ENCODE measurements at places on chromosomes 6 and 20. TPM values are rescaled to one million over a fixed set of nuclear protein-coding genes. Genes with fewer than 3 reads are reported as not detected.
A peak's percentile ranks its signal among the peaks of the same experiment; 100 is the strongest.

DNA sequence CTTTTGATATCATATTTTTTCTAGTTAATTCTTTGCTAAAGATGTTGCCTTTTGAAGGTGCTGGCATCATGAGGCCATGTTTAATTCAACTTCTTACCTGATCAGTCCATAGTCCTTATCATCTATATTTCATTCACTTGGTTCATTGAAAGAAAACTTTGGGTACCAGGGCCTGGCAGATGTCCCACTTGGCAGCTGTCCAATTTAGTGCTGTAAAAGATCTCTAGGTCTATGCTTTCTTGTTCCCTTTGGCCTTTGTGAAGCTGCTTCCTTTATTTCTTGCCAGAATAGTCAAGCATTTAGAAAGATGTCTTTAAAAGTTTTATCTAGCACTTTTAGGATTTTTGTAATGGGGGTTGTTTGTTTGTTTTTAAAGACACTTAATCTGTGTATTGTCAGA lies 61.7 kb upstream of the EYA4 start:
- no peak for DNase-seq

NNAT gene
- total RNA-seq: not detected

- no peak for DNase-seq
Measured at GRCh38 chr6:161924516-161925116, 650.8 kb upstream of the AGPAT4 start.

BMP2 gene
- 3.5 TPM for total RNA-seq

SIRPD gene
- total RNA-seq: 0.42 TPM

GRCh38 chr6:113680301-113680700 lies 176.8 kb upstream of the MARCKS start:
- no peak for DNase-seq

GRCh38 chr20:60007464-60007863 lies 49.2 kb downstream of the CDH26 start:
- DNase-seq: no peak

DNA sequence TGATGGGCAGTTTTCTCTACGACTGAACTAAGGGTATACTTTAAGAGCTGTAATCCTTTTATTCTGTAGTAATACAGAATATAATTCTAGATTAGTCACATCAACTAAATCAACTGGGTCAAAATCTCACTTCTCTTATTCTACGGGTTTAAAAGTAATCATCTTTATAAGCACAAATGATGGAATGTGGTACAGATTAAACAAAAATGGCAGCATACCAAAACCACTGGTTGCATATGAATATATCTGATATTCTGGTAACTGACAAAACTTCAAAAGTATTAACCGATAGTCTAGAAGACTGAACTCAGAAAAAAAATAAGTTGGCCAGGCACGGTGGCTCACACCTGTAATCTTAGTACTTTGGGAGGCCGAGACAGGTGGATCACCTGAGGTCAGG lies 7.0 kb downstream of the SOD2 start:
- no peak for DNase-seq

MAP7 gene
- total RNA-seq: 3.3 TPM

DNA sequence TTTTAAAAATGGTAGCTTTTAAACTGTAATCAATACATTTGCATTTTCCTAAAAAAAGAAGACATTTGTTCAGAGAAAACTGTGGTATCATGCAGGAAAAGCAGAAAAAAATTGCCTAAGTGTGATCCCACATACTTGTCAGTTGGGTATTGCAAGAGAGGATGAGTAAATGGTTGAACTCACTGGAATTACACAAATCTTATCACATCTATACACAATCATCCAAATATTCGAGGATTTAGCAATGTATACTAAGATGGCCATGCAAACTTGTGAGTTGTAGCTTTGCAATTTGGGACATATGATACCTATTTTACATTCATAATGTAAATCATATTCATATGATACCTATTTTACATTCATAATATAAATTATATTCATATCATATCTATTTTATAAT lies 58.2 kb upstream of the GJE1 start:
- no peak for DNase-seq

- DNase-seq: no peak
Measured at GRCh38 chr6:36389353-36389752, 1.9 kb upstream of the ETV7 start.

DNA sequence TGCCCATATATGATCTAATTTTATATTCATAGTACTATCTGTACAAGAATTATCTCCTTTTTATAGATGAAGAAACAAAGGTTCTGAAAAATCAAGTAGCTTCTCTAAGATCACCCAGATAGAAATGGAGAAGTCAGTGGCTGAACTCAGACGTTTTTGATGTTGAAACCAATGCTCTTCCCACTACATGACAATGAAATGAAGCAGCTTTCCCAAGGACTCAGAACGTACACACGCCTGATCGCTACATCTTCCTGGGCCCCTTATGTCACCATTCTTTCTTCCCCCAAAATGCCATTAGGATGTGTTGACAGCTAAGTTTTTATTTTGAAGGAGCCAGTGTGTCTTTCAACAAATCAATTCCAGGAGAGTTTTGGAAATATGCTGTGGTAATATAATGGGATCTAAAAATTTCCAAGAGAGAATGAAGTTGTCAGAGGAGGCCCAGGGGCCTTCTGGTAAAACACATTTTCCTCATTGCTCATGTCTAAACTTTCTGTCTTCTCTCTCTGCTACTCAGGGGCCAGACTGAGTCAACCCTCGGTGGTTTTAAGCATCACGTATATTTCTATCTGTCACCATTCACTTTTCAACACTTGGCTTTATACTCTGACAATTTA lies 98.1 kb upstream of the COL21A1 start:
- no peak for DNase-seq

DNA sequence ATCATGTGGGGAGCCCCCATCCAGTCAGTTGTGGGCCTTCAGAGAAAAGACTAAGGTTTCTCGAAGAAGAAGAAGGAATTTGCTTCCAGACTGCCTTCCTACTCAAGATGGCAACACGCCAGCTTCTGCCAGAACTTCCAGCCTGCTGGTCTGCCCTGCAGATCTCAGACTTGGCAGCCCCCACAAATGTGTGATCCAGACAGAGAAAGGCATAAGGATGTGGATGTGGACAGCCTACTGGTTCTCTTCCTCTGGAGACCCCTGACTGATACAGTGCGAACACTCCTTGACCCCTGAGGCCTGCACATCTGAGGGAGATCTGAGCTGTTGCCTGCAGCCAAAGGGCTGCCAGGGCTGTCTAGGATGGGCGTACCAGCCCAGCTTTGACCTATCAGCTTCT lies 8.6 kb downstream of the GABRR1 start:
- peak; percentile 59 for DNase-seq

AMD1 gene
- 37.8 TPM for total RNA-seq

- no peak for DNase-seq
Measured at GRCh38 chr6:93581371-93581770, 162.0 kb upstream of the EPHA7 start.

DNA sequence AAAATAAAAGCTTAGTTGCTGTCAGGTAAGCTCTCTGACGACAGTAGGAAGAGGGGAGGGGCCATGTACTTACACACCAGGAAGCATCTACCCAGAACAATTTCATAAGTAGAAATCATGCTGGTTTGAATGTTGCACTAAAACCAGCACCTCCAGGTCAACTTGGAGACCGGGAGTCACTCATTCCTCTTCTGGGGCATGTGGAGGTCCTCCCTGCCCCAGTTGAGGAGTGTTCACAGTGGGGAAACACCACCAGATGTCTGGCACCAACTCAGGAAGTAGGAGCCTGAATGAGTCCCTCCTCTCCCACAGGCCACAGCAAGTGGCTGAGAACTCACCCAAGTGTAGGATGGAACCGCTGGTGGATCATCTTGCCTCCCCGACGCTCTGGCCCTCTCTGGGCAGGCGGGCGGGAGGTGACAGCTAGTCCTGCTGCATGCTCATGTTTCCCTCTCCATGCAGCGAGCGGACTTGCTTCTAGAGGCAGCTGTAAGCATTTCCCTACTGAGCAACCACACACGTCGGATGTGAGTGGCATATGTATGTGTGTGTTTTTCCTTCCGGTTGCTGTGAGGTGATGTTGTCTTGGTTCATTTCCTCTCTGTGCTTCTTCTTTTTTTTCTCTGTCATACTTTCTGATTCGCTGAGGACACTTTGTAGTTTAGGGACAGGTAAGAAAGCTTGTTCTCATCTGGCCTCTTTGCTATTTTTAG lies 149.5 kb upstream of the NEDD9 start:
- no peak for DNase-seq

GRCh38 chr6:17871189-17871519 lies 116.3 kb downstream of the KIF13A start:
- no peak for DNase-seq

GRCh38 chr20:3900187-3900604 lies 11.0 kb downstream of the PANK2 start:
- DNase-seq: no peak

GRCh38 chr6:166236596-166236995 lies 68.9 kb upstream of the TBXT start:
- no peak for DNase-seq

- no peak for DNase-seq
Measured at GRCh38 chr6:71491844-71492243, 203.2 kb downstream of the OGFRL1 start.

DNA sequence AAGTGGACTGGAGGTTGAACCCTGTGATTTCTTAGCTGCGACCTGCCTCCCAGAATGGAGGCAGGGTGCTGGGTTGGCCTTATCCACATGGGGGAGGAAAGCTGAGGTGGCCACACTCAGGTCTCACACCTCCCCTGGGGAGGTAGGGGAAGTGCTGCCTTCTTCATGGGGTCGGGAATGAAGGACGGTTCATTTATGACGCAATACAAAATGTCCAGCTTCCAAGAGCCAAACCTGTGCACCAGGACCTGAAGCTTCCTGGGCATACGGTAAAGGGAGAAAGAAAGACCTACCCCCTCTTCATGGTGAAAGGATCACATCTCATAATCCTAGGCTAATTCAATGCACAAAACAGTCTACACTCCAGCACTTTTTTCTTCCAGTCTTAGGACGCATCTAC lies 150.6 kb upstream of the CDYL start:
- DNase-seq: no peak

GRCh38 chr20:56005389-56005715 lies at the start of gene CBLN4:
Gene CBLN4, minus strand, starts transcription at chr20:56005519. Its CDS starts 1,348 bp downstream, at chr20:56004171.
- DNase-seq: no peak

DNA sequence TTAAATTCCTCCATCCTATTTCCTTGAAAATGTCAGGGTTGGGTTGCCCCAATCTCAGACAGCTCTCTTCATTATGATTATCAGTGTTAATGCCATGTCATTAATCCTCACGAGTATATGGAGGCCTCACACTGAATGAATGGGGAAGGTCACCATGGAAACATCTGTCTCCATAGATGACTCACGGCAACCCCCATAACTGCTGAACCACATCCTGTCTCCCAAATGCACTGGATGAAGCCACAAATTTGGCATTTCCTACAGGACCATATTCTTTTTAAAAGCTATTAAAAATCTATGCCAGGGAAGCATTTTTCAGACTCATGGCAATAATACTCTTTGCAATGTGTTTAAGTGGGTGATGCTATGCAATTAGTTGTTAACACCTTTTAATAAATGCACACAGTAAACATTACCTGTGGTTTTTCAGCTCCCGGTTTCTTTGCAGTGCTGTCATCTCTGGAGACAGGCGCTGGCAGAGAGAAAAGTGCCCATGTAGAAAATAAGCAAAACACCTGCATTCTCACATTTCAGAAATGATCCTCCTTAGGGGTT lies 80.1 kb upstream of the PTPRK start:
- DNase-seq: no peak

GRCh38 chr6:32427218-32427617 lies 12.5 kb upstream of the HLA-DRA start:
- no peak for DNase-seq

DNA sequence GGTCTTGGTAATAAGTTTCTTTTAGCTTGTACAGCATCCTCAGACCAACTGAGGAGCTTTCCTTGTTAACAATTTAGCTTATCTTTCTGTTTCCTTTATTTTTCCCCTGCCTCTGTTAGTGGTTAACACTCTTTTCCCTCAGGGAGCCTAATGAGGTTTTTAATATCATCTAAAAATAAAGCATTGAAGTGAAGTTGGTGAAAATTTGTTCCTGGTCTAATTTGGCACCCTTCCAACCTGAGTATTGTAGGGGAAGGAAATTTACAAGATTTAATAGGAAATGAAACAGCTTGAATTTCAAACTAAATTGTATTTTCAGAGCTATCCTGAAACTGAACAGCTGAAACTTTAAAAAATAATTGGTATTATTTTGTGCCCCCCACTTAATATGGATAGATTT lies 28.1 kb upstream of the VAPB start:
- no peak for DNase-seq

SLPI gene
- 41.2 TPM for total RNA-seq

GPR6 gene
- total RNA-seq: not detected

DNA sequence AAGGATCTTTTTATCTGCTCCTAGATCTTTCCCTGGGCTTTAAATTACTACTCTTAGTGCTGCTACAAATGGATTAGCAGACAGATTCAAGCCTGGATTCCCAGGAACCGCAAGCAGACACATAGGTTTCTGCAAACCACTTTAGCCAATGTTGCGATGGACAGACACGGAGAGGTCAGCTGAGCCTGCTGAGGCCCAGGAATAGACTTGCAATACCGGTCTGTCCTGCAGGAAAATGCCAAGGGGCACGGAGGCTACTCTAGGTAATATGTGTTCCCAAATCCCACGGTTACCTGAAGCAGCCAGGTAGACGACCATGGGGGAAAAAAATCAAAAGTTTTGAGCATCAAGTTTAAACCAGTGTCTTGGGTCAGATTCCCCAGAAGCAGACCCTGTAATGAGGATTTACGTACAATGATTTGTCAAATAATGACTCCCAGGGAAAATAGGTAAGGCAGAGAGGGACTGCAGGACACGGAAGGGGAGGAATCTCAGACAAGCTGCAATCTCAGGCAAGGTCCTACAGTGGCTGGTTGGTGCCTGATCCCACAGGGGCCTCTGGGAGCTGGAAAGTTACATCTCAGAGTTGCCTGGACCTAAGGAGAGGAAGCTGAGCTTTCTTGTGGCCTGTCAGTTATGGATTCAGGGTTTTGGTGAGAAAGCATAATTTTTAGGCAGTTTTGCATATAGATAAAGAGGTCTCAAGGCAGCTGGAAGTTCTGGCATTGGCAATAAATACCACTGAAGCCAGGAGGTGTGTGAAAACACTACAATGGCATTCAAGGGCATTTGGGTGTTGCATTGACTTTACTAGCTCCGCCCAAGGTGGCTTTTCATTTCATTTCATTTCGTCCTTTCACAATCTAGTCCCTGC lies 12.5 kb downstream of the OTOR start:
- no peak for DNase-seq

ANGPT4 gene
- total RNA-seq: 0.19 TPM

CITED2 gene
- 64.1 TPM for total RNA-seq
